DND-41 (cell line): ENCODE measurements at places on chromosomes 1 and 21.
A peak's percentile ranks its signal among the peaks of the same experiment; 100 is the strongest.

DNA sequence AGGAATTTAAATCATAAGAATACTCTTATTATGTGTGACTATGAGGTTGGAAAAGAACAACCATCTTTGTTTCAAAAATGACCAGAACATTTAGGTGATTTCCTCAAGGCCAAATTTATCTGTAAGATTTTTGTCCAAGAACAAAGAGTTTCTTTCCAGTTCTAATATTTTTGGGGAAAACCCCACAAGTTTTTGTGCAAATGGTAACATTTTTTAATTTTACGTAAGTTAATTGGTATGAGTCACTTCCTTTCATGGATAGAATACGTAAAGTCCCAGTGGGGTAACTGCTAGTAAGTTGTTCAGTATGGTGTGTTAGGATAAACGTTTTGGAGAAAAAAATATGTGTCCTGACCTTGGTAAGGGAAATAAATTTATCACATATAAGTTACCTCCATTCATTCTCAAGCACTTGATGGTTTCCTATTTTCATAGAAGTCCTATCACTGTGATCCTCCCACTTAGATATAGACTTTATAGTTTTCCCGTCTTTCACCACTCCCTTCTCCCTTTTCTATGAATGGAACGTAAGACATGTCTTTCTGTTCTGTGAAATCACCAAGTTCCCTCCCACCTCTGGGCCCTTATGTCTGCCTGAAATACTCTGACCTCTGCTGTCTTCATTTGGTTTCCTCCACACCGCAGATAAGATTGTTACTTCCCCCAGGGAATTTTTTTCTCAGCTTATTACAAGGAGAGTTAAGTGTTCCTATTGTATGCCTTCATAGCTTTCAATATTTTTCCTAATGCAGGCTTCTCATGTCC, 34.9 kb upstream of the TSNAX start:
- no peak for DNase-seq

- DNase-seq, result no peak
Observed at GRCh38 chr1:214503553-214503952, 47.8 kb downstream of the PTPN14 start.

DNA sequence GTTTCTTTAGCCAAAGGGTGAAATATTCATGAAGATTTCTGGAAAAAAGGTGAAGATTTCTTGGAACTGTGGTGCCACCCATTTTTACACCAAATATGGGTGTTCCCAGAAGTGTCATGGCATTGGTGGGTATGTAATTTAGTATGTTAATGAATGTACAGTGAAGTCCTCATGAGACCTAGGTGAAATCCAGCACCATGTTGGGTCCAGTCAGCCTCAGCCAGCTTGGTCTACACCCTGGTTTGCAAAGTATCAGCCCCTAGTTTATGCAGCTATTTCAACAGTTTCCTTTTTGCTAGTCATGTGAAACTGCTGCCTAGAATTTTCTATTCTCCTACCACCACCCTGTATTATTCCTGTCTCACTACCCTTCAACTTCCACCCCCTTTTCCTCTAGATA, 63.1 kb upstream of the CXADR start:
- DNase-seq, result no peak

DNA sequence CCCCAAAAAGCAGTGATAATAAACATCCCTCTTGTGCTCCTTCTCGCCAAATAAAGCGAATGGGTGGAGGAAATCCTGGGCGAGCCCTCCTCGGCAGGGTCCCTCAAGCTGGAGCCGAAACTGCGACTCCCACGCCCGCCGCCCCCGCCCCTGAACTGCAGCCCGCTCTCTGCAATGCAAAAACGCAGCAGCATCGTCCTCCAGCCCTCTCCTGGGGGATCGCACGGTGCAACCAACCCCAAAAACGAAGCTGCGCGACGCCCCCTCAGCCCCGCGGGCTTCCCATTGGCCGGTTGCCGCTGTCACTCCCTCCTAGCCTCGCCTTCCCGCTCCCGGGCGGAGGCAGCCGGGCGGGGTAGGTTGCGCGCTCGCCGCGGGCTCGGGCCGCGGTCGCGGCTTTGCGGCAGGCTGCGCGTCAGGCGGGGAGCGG, at the start of gene TMCC2:
Gene TMCC2 (plus strand): TSS at position 363 of the 430 bp plus-strand sequence. CDS start 619 bp downstream, outside the sequence.
- DNase-seq, result peak; percentile 91

- no peak for DNase-seq
Observed at GRCh38 chr1:31675756-31676155, 28.1 kb downstream of the COL16A1 start.

GRCh38 chr1:163093579-163093978, 24.4 kb downstream of the RGS4 start:
- DNase-seq, result no peak

GRCh38 chr1:157292302-157292701, 154.1 kb upstream of the ETV3 start:
- DNase-seq, result no peak

DNA sequence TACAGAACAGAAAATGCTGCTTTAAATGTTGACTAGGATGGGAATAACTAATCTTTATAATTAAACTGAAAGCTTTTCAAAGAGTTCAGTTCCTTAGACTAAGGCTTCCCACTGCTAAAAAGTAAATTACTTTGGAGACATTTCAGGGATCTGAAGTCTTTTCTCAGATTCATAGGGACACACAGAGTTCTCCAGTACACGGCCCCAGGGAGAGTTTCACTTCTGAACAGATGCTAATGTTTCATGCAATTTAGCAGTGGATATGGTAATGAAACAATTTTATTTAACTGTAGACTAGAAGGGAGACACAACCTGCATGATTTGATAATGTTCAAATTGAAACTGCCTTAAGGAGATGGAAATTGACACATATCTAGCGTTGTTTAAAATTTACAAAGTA, 1282.6 kb downstream of the NCAM2 start:
- no peak for DNase-seq

- DNase-seq, result peak; percentile 97
Observed at GRCh38 chr1:9426291-9426711, 113.0 kb upstream of the SLC25A33 start.

DNA sequence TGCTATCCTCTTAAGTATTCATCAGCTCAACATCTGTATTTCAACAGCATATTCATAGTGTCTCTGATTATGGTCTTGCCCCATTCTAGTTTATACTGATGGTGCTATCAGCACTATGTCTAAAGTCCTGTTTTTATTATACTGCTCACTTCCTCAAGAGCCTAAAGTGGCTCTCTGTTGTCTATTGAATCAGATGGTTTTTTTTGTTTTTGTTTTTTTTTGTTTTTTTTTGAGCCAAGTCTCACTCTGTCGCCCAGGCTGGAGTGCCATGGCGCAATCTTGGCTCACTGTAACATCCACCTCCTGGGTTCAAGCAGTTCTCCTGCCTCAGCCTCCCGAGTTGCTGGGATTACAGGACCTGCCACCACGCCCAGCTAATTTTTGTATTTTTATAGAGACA, 6.1 kb downstream of the STX12 start:
- no peak for DNase-seq

GRCh38 chr1:193310564-193310963, 124.2 kb upstream of the B3GALT2 start:
- DNase-seq, result no peak

- peak; percentile 17 for DNase-seq
Observed at GRCh38 chr1:44571712-44572571, 102.3 kb downstream of the TMEM53 start.

GRCh38 chr1:157776971-157777391, at the start of gene FCRL2:
Gene FCRL2 (minus strand): TSS chr1:157777132. CDS start chr1:157777073, 59 bp downstream.
- DNase-seq, result no peak

- DNase-seq, result no peak
Observed at GRCh38 chr1:51442198-51442597, 76.9 kb downstream of the EPS15 start.

DNA sequence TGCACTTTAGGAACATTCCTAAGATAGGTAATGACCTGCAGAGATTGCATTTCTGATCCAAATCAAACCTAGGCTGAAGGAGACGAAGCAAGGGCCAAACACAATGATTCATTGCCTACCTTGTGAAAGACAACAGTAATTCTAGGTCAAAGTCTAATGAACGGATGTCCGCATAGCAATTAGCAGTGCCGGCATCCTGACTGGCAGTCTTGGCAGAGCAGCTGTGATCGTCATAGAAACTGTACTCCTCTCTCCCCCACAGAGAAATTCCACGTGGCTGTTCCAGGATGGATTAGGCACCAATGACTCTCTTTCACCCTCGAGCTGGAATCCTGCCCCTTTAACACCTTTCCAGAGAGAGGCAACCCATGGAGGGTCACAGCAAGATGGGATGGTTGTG, 28.9 kb upstream of the VAV3 start:
- DNase-seq, result no peak

- no peak for DNase-seq
Observed at GRCh38 chr1:207316622-207317391, 4.7 kb upstream of the CD55 start.

DNA sequence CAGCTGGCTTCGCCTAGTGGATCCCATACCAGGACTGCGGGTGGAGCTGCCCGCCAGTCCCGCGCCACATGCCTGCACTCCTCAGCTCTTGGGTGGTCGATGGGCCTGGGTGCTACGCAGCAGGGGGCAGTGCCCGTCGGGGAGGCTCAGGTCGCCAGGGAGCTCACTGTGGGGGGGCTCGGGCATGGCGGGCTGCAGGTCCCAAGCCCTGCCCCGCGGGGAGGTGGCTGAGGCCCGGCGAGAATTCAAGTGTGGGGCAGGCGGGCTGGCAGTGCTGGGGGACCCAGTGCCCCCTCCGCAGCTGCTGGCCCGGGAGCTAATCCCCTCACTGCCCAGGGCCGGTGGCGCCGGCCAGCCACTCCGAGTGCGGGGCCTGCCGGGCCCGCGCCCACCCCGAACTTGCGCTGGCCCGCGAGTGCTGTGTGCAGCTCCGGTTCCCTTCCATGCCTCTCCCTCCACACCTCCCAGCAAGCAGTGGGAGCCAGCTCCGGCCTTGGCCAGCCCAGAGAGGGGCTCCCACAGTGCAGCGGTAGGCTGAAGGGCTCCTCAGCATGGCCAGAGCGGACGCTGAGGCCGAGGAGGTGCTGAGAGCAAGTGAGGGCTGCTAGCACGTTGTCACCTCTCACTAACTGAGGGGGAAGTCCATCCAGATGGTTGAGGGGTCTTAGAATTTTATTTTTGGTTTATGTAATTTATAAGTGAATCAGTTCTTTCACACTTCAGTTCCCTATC, 85.2 kb upstream of the HMCN1 start:
- DNase-seq, result no peak

DNA sequence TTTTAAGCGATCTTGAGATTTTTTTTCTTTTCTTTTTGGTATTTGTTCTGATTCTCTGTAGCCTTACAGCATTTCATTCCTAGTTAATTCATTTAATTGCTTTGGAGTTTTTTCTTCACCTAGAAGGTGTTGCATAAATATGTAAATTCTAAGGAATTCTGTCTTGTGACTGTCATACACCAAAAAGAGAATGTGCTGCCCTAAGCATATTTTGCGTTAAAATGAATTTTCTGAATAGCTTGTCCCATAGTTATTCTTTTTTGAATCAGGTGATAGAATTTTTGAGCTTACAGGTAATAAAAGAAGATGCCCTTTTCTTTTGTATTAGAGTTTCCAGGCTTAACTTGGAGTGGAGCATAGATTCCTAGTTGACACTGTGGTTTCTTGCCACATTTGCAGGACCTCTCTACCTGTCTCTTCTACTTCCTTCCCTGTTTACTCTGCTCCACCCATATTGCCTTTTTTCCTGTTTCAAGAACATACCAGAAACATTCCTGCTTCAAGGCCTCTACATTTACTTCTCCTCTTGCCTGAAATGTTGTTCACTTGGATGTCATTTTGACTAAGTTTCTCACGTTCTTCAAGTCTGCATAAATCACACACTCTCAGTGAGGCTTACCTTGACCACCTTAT, 53.2 kb downstream of the KIF1B start:
- DNase-seq, result no peak

GRCh38 chr1:224054611-224055010, 59.3 kb upstream of the FBXO28 start:
- no peak for DNase-seq

- no peak for DNase-seq
Observed at GRCh38 chr1:145730900-145731299, 11.6 kb downstream of the CD160 start.

DNA sequence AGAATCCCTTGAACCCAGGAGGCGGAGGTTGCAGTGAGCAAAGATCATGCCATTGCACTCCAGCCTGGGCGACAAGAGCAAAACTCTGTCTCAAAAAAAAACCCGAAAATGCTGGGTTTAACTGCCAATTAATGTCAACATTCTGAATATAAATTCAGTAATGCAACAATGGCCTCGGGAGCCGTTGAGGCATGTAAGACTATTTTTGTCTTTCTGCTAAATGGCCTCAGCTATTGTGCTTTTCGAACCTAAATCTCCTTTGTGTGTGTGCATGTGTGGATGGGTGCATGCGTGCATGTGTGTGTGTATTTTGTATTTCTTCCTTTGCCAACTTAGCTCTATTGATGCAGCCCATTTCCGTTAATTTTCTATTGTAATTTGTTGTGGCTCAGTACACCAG, 31.6 kb downstream of the CLIC4 start:
- DNase-seq, result no peak

DNA sequence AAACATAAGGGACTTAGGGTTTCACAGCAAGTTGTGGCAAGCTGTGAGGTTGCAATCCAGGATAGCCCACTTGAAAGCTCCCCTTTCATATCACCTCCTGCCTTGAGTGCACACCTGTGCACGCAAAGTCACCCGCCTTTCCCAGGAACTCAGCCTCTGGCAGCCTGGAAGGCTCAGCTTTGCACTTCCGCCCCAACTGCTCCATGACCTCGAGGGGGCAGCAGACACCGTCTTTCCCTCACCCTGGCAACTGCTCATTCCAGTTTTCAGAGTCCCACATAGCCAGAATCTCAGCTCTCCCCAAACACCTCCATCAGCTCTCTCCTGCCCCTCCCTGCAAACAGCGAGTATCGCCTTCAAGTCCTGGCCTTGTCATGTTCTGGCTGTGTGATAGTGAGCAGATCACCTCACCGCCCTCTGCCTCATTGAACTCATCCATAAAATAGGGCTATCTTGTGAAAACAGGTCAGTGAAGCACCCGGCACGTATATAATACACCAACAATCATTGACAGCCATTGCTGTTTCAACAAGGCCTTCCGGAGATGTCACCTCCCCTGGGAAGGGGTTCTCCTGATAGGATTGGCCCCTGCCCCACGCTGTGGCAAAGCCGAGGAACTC, 32.2 kb upstream of the EPB41 start:
- peak; percentile 85 for DNase-seq

GRCh38 chr21:31929548-31929947, 56.7 kb downstream of the HUNK start:
- DNase-seq, result no peak

DNA sequence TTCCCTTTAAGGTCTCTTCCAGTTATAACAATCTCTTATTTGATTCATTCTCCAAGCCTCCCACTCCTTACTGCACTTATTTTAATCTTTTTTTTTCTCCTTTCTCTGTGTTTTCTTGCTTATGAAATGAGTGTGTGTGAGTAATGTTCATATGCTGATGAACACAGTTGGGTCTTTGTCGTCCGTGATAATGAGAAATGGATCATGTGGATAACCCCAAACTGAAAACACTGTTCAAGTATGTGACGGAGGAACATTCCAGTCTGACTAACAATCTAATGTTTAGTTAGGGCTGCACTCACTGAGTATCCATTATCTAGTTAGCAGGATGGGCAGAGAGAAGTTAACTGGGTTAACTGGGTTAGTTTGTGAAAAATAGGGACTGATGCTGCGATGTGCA, 253.1 kb upstream of the DUSP10 start:
- DNase-seq, result no peak

- no peak for DNase-seq
Observed at GRCh38 chr1:92774407-92774806, 10.5 kb downstream of the EVI5 start.

- no peak for DNase-seq
Observed at GRCh38 chr1:20199403-20199802, 13.1 kb upstream of the PLA2G2C start.

- no peak for DNase-seq
Observed at GRCh38 chr1:20409012-20409411, 77.0 kb downstream of the CAMK2N1 start.
